ENCODE measurements at places on chromosomes 4 and X.

GRCh38 chr4:8542776-8543525 is 37.2 kb upstream of the GPR78 start:
- peak; percentile 8 for DNase-seq

DNA sequence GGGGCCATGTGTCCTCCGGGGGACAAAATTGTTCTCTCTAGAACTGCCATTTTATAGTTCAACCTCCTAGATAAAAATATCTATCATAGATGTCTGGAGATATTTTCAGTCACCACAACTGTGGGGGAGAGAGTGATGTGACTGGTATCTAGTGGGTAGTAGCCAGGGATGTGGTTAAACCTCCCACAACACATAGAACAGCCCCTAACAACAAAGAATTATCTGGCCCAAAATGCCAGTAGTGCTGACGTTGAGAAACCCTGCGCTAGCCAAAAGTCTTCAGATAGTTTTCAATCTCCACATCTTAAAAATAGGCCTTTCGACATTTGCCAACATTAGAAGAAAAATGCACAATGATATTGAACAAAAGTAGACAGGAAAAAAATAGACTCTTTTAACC is 19.0 kb upstream of the SUPT20HL2 start:
- no peak for DNase-seq

DNA sequence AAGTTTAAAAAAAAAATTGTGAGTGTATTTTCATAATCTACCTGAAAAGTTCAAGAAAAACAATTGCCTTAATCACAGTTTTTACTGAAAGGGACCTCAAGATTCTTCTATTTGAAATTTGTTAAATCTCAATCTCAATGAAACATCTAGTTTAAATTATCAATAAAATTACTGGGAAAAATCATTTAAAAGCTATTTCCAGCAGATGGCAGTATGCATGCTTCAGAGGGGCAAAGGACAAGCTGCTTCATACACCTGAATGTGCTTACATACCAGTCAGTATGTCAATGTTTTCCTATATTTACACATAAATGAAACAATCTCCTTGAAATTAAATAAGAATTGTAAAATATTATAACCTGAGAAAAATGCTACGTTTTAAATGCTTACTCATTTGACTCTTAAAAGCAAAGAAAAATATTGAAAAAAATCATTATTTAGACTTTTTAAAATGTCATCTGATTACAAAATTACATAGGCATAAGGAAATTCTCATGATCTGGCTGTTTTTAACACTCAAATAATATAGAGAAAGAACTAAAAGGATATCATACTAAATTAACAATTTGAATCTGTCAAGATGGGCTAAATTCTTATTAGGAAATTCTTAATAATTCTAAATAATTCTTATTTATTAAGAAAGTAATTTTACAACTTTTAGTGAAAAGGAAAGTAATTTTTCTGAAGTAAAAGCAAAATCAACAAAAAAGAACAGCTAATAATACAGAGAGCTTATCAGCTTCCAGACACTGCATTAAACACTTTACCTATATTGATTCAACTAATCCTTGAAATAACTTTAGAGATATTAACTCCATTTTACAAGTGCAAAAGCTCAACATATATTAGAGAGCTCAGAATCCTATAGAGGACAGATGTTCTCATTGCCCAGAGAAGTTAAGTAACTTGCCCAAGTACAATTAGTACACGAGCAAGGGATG is 242.1 kb downstream of the ADAMTS3 start:
- DNase-seq = peak; percentile 43

DNA sequence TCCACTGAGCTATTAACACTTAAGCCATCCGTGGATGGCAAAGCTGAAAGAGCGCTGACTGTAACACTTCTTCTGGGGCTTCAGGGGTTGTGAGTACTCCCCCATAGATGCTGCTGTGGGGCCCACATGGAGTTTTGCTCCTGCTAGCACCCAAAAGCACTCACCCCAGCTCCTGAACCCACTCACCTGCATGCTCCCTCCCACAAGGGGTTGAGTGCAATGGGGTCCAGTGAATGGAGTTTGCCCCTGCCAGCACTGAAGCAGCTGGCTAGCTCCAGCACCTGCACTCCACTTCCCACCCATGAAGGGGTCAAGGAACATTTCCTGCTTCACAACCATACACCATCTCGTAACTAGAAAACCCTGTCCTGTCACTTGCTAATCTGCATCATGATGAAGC is 78.9 kb downstream of the IL21 start:
- DNase-seq = no peak

DNA sequence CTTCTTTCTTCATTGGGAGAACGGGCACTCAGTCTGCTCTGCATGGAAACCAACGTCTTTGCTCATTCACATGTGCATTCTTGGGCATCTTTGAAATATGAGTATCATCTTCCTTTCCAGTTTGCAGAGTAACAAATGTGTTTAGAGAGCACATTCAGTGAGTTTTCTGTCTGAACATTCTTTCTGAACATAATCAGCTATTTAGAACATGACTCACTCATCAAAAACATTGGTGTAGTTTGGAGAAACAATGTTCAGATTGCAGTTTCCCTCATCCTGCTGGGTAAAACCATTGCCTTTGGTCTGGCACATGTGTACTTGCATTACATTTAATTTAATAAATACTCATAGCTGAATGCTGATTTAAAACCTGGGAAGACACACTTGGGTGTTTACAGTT is 81.5 kb upstream of the F9 start:
- no peak for DNase-seq

- DNase-seq = no peak
These were observed 43.0 kb downstream of the EIF2S3 start for GRCh38 chrX:24097741-24098260.

DNA sequence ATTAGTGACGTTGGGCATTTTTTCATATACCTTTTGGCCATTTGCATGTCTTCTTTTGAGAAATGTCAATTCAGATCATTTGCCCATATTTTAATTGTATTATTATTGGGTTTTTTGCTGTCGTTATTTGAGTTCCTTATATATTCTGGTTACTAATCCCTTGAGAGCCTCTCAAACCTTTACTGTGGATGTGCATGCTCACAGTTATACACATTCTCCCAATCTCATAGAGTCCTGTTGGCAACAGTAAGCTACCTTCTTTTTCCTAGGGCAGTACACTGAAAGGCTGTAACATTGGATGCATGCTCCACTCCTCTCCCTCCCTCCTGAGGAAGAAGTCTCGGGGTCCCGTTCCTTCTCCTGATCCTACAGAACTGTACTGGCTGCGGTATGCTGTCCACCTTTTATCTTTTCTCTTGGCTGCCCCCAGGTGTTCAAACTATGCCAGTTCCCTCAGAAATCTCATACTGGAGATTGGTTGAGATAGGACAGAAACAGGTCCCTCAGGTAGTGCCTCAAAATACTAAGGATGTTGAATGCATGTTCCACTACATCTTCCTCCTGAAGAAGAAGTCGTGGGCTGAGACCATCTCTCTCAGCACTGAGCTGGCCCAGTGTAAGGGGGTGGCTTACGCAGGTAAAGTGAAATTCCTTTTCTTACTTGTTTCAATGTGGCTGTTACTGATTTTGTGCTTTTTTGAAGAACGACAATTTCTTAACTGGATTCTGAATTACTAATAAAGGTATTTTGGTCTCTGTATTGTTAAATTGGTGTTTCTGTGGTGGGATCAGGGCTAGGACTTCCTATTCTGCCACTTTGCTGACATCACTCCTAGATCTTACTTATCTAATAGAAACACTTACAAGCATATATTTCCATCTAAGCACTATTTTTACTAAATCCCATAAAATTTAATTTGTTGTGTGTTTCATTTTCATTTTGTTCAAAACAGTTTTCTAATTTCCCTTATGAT is 145.4 kb upstream of the HUWE1 start:
- DNase-seq = peak; percentile 51

- DNase-seq = no peak
These were observed 24.4 kb downstream of the RELL1 start for GRCh38 chr4:37661772-37662171.

DNA sequence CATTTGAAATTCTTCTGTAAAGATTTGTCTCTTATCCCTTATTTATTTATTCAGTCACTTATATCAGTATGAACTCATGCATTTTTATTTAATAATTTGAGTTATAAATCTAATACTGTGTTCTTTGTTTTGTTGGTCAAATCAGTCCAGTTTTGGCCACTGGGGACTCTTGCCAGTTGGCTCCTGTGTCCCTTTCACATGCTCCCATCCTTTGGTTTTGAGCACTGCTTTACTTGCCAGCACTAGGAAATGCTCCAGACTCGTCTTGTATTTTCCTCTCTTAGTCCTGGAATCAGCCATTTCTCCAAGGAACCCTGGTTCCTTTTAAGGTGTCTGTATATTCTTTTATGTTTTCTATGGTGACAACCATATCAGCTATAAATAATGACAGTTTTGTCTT is 28.1 kb downstream of the KANTR start:
- no peak for DNase-seq

- peak; percentile 9 for DNase-seq
These were observed 7.2 kb upstream of the THOC2 start for GRCh38 chrX:123740006-123740405.

- no peak for DNase-seq
These were observed 35.2 kb downstream of the DTHD1 start for GRCh38 chr4:36316607-36317006.

DNA sequence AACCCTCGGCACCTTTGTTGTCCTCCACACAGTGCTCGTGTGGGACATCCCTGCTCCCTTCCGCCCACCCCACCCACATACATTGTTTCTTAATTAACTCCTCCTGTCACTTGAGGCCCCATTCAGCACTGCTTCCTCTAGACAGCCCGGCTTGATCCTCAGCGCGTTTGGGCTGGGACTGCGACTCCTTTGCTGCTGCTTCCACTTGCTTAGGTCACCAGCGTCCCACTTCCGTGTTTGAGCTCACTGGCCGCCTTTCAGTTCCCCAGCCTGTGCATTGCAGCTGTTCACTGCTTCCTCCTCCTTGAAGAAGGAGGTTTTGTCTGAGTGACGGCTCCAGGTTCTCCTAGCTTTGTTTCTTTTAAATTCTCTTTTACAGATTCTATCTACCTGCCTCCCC is 16.1 kb downstream of the RNF4 start:
- DNase-seq = no peak

GRCh38 chr4:9891740-9892139 is 110.3 kb downstream of the DRD5 start:
- no peak for DNase-seq

GRCh38 chrX:118250445-118250844 is 95.5 kb upstream of the WDR44 start:
- no peak for DNase-seq

DNA sequence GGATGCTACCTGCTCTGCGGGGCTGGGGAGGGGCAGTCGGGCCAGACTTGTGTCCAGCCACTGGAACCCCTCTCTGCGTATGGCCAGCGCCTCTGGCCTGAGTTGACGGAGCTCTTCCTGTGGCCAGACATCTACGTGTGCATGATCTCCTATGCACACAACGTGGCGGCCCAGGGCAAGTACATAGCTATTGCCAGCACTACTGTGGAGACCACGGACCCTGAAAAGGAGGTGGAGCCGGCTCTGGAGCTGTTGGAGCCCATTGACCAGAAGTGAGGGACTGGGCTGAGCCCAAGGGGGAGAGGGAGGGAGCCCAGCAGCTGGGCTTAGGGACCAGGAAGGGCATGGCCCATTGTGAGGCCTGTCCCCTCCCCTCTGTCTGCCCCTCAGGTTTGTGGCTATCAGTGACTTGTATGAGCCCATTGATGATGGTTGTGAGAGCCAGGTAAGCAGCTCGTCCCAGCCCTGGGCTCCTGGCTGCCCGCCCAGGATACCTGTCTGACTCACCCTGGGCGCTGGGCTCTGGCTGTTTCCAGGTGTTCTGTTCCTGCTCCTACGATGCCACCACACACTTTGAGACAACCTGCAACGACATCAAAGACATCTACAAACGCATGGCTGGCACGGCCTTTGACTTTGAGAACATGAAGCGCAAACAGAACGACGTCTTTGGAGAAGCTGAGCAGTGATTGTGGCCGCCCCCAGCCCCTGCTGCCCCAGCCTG is 1.8 kb upstream of the FAM50A start:
- DNase-seq = no peak

DNA sequence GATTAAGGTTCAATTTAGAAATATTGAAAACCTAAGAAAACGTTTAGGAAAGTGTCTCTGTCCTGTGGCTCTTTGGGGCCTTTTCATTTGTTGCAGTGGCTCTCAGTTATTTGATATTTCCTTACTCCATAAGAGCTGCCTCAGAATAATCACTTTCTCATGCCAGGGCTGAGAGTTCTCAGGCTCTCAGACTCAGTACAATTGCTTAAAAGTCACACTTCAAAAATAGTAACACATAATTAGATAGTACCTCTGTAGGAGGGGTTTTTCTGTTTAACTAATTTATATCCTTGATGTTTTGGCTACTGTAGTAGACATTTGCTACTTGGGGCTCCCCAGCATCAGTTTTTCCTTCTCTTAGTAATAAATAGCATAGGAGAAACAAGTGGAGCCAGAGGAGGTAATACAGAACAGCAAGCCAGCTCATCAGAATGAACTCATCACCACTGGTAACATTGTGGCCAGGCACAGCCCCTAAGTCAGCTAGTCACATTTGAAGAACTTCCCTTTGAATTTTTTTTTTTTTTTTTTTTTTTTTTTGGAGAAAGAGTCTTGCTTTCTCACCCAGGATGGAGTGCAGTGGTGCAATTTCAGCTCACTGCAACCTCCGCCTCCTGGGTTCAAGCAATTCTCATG is 8.0 kb upstream of the HNRNPD start:
- DNase-seq = no peak

DNA sequence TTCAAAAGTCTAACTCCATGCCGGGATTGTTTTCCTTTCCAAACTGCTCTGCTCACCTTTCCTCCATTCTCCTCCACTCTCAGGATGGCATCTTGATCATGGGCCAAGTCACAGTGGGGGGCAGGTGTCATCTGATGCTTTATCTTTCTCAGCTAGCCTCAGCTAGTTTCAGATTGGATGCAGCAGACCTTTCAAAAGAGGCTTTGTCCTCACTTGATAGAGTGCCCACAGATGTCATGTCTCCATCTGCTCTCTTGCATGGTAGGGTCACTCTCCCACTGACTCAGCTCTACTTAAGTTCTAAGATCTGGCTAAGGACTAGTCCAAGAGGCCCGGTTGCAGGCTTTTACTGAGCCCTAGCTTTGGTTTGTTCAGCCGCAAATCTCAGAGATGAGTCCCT is 341.8 kb upstream of the GALNT7 start:
- DNase-seq = no peak

DNA sequence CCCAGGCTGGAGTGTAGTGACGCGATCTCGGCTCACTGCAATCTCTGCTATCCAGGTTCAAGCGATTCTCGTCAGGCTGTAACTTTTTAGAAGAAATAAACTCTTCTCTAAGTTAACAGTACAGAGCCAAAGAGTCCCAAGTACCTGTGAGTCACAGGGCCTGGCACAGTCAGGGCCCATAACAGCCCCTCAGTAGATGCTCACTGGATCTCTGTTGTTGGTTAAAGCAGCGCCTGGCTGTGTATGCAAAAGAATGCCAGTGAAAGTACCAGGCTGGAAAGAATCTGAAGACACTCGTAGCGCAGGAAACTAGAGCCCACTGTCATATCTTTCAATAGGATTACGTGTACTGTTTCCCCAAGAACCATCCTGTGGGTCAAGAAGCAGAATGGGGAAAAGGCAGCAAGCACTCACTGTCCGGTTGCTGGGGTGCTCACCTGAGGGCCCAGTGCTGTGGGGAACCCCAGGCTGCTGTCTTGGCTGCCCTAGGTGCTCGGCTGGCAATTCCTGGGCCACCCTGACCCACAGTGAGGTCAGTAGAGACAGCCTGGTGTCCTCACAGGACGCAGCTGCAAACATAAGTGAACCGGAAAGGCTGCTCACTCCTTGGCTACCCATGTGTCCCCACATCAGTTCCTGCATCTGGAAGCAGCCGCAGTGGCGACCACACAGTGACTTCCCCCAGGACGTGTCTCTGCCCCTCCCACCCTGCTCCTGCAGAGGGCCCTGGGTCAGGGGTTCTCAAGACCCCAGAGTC is 3.1 kb upstream of the SLBP start:
- no peak for DNase-seq
